ENCODE measurements at places on chromosomes 5 and 9.

GRCh38 chr9:106860721-106861639, 2.0 kb upstream of the ZNF462 start:
- no peak for DNase-seq

DNA sequence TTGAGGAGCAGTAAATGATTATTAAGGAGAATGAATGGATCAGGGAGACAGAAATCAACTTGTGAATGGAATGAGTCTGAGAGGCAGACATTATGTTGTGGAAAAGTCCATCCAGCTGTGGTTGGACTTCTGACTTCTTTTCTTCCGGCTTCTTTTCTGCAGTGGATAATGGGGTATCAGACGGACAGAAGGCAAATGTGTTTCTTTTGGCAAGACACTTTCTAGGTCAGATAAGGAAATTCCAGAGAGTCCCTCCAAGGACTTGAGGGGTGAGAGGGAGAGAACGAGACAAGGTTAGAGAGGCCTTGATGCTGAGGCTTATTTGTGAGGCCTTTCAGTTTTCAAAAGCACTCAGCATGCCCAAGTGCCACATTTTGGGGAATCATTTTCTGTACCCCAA, 17.1 kb upstream of the GRHPR start:
- DNase-seq: no peak

DNA sequence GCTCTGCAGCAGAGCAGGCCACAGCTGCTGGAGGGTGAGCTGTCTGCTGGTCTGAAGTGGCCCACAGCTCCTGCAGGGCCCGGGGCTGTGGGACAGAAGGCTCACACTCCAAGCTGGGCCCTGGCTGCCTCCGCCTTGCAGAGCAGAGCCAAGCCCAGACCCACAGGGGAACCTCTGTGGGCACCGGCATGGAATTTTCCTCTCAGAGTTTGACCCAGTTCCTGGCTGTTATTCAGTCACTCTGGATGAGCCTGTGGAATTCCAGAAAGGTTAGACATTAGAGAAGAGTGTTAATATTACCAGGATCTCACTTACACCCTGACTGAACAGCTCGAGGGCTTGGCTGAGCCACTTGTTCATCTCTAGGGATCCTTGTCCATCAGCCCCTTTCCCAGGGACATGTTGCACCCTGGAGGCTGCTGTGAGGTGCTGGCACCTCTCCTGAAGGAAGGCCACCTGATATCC, 17.5 kb downstream of the IL9 start:
- no peak for DNase-seq

DNA sequence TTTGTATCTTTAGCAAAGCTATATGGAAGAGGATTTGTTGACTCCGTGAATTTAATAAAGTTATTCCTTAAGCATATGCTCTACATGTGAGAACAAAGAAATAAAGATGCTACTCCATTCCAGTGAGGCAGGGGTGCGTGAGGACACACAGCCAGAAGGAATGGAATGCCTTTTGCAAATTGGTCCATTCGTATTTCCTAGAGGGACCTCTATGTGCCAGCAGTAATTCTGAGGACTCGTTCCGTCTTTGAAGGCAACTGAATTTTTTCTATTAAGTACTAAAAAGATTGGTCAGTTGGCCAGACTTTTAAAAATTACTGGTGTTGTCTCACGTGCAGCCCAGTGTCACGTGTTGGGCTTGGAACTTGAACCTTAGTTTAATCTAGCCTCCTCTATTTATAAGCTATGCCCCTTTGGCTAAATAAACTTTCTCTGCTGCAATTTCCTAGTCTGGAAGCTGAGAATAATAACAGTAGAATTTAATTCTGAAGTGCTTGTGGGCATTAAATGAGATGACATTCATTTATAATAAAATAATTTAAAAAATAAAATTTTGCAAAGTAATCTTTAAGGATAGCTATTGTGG, 13.9 kb downstream of the RAI14 start:
- DNase-seq: no peak

DNA sequence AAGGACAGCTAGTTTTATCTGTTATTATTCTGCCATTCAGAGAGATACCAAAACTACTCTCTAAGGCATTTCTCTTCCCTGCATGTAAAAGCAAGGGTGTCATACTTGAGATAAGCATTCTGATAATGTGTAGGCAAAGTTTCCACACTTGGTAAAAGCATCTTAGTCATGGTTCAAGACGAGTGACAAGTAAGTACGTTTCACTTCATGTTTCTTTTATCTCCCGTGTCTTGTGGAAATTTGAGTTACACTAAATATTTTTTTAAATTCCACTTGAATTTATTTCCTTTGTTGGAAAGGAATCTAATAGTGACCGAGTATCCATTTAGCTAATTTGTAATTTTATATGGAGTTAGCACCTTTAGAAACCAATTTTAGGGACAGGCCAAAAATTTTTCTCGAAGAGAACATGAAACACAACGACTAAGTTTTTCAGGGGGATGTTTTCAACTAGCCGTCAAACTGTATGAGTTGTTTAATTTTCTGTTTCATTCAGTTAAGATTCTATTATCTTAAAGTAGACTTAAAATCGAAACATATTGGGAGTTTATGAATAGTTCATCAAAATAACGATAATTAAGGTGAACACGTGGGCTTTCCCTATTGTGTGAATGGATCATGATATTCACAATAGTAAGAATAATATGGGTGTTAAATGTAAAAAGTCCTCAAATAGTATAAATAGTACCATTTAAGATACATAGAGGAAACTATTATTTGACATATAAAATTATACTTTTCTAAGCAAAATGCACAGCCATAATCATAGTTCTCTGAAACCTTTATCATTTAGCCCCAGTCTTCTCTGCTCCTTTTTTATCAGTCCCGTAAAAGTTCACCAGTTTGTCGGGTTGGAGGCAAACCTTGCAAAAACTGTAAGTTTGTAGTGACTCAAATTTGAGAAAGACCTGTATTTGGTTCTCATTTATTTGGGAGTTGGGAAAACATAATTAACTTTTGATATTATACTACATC, 1.6 kb downstream of the RFESD start:
- no peak for DNase-seq
